ENCODE measurements at places on chromosomes 3 and 15.

DNA sequence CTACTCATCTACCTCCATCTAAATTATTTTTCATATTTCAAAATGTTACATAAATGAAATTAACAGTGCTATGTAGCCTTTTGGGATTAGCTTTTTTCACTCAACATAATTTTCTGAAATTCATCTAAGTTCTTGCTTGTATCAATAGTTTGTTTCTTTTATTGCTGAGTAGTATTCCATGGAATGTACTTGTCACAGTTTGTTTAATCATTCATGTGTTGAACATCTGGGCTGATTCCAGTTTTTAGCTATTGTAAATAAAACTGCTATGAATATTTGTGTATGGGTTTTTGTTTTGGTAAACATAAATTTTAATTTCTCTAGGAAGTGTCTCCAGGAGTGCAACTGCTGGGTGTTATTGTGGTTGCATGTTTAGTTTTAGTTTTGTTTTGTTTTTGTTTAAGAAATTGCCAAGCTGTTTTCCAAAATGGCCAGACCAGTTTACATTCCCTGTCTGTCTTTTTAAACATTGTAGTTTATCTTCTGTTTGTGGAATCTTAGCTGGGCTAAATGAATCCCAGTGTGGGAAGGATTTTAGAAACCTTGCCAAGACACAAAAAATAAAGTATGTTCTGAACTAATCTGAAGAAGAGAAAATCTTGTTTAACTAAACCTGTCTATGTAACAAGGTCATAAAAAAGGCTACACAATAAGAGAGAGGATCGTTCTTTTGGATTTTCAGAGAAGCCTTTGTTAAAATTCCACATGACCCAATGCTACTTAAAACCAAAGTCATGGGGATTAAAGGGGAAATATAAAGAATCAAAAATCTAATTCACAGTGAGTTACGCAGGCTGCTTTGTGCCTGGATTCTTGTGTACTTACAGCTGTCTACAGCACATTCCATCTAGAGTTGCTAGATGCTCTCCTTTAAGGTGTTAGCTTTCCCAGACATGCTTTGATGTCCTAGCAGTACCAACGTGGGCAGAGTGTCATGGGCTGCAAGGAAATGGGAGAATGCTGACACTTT is 129.2 kb upstream of the SUCLG2 start:
- DNase-seq = no peak

DNA sequence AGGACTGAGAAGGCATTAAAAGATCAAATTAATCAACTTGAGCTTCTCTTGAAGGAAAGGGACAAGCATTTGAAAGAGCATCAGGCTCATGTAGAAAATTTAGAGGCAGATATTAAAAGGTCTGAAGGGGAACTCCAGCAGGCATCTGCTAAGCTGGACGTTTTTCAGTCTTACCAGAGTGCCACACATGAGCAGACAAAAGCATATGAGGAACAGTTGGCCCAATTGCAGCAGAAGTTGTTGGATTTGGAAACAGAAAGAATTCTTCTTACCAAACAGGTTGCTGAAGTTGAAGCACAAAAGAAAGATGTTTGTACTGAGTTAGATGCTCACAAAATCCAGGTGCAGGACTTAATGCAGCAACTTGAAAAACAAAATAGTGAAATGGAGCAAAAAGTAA is 149.7 kb upstream of the LRRFIP2 start:
- DNase-seq = no peak

DNA sequence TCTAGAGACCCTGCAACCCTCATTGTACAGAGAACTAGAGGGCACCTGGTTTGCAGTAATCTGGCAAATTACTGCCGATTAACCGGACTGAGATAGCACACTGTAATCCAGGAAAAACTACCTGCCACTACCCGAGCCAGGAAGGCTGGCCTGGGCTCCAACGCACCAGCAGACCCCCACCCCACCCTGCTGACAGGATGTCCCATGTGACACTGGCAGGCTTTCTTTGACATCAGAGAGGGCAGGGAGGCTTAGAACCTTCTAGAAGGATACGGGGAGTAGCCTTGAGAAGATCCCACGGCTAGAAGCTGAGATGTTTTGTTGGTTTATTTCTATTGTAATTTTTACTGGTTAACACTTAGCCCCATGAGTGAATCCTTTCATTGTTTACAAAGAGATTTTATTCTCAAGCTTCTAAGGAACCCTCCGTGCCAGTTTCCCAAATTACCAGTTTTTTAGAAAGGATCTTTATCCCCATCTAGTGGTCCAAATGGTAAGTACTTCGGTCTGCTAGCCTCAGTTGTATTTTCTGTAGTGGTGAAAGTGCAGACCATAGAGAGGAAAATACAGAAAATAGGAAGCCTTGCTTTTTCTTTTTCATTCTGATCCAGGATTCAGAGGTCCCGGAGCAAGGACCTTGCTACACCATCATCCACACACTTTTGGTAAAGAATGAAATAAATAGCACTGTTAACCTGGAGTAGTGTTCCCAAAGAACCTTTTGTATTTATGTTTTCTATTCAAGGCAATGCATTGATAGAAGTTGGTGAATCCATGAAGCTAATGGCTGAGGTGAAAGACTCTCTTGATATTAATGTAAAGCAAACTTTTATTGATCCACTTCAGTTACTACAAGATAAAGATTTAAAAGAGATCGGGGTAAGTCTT is 81.9 kb upstream of the ADAMTSL3 start:
- DNase-seq = no peak

GRCh38 chr3:157501863-157502262 is 1.4 kb downstream of the VEPH1 start:
- DNase-seq = no peak

DNA sequence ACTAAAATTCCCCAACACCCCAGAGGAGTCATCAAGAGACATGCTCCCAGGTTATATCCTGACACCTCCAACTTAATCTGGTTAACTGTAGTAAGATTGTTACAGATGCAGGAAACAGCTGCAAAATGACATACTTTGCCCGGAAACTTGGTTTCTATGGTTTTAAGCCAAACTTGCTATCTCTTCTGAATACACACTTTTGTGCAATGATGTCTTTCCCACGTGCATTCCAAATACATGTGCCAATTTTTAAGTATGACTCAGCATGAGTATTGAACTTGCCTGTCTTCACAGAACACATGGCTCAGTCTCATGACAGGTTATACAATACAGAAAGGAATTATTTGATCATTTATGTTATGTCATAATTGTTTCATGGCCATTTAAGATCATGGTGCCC is 207.0 kb upstream of the DCBLD2 start:
- no peak for DNase-seq

GRCh38 chr15:68464448-68465090 is 32.6 kb upstream of the ITGA11 start:
- no peak for DNase-seq

GRCh38 chr15:65460741-65461347 is 38.1 kb upstream of the IGDCC4 start:
- DNase-seq = peak; percentile 35

- no peak for DNase-seq
These were observed 33.1 kb downstream of the RAB11A start for GRCh38 chr15:65902373-65902772.

- DNase-seq = no peak
These were observed 143.2 kb upstream of the PLXND1 start for GRCh38 chr3:129749692-129750091.

DNA sequence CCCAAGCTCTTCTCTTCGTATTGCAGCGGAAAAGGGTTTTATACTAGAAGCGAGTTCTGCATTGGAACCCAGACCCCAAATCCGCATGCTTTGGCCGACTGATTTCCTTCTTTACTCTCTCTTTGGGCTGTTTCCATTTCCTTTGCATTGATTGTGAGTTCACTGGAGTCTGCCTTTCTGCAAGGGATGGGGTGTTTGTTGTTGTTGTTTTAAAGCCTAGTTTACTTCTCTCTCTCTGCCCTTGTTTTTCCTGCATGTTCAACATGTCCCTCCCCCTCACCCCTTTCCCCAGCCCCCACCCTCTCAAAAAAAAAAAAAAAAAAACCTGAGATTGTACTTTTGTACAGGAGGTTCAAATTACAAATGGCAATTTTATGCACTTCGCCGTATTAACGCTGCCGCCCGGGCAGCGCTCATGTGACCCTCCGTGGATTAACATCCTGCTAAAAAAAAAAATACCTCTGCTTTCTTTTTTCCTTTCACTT is 2.2 kb downstream of the NR2F2 start:
- DNase-seq = no peak

- no peak for DNase-seq
These were observed 186.9 kb downstream of the MAGI1 start for GRCh38 chr3:65851827-65852226.

GRCh38 chr3:54950391-54951003 is 22.6 kb upstream of the LRTM1 start:
- no peak for DNase-seq

DNA sequence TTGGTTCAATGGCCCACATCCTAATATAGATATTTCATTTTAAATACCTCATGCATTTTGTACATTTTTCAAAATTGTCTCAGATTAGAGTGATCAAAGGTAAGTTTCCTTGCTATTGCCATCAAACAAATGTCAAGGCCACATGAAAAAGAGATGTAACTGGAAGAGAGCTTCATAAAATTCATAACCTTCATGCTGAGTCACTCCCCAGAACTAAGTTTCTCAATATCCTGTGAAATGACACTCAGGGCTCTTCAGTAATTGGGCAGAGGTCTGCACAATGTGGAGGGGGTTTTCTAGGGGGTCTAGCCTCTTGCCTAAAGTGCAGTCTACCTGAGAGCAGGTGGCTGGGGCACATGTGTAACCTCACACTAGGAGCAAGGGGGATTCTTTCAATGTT is 152.2 kb upstream of the SLC2A2 start:
- no peak for DNase-seq

DNA sequence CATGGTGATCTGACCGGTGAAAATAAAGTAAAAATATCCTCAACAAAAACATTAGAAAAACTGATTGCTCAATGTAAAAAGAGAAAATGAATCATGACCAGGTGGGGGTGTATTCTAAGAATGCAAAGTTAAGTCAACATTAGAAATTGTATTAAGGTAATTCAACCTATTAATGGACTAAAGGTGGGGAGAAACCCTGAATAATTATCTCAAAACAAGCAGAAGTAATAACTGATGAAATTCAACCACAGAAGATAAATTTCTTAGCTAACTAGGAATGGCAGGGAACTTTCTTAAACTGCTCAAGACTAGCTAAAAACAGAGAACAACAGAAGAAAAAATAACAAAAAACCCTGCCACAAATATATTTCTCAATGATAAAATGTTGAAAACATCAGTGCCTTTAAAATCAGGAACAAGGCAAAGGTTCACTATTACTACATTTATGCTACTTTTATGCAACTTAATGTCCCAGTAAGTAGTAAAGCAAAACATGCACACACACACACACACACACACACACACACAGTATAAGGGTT is 204.4 kb upstream of the THBS1 start:
- DNase-seq = no peak

DNA sequence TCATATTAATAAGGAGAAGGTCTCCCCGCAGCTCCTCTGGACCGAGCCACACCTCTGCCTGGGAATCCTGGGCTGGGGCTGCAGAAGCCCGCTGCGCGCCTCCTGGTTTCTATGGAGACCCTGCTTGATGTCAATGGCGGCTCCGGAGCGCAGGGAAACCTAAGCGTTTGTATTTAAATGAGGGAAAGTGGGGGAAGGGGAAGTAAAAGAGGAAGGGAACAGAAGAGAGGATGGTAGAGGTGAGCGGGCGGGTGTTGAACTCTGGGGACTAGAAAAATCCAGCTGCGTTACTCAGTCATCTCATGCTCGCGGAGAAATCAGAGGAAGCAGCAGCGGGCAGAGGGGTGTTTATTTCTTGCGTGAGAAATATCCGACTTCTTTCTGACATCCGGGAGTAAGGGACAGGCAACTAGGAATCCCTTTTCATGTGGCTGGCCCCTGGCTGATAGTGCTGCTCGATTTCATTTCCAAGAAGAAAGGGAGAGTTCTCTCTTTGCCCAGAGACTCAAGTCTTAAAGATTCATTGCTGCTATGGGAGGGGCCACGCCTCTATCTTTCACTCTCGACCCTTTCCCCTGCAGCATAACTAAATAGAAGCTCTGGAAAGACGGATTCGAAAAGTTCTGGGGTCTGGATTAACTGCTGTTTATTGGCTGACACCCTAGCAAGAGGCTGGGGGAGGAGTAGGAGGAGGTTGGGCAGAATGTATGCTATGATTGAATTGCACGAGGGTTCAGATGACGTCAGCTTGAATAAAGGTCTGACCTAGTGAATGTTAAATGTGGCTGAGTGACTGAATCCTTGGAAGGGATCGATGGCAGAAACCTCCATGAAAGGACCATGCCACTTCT is 110.5 kb upstream of the GAP43 start:
- no peak for DNase-seq

- no peak for DNase-seq
These were observed 47.1 kb upstream of the ADGRG7 start for GRCh38 chr3:100562224-100562857.

GRCh38 chr3:197028728-197029510 is 698 bp downstream of the MELTF start:
- no peak for DNase-seq

- DNase-seq = no peak
These were observed 36.8 kb upstream of the KIF23 start for GRCh38 chr15:69377216-69377970.

DNA sequence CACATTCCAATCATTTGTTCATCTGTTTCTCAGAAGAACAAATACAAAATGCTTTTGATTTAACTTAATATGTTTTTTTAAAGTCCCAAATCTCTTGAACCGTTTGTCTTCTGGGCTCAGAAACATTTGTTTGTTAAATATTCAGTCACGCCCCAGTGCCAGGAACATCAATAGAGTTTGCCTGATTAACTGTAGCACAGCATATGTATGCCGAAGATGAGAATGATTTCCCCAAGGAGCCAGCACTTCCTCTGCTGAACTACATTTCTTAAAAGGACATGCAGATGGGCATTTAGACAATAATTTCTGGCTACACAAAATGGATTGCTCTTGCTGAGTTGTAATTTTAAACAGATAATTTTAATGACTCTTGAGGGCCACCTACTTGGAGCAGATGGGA is 191.6 kb upstream of the FAM3D start:
- no peak for DNase-seq
